Activated effector memory CD4-positive, alpha-beta T cell treated with anti-CD3 and anti-CD28 coated beads, Interleukin-2, amount 50 U/mL, for 16 hours (primary cell): ENCODE measurements at places on chromosomes 13 and 19.

GRCh38 chr13:99375738-99376080 is 68.5 kb upstream of the GPR183 start:
- DNase-seq: no peak

- DNase-seq: peak; percentile 75
Observed at GRCh38 chr13:114203536-114203935, 24.5 kb downstream of the CFAP97D2 start.

GRCh38 chr19:16325161-16325527 is 518 bp downstream of the KLF2 start:
- DNase-seq: peak; percentile 84

- no peak for DNase-seq
Observed at GRCh38 chr13:38301236-38301635, 48.4 kb upstream of the UFM1 start.

DNA sequence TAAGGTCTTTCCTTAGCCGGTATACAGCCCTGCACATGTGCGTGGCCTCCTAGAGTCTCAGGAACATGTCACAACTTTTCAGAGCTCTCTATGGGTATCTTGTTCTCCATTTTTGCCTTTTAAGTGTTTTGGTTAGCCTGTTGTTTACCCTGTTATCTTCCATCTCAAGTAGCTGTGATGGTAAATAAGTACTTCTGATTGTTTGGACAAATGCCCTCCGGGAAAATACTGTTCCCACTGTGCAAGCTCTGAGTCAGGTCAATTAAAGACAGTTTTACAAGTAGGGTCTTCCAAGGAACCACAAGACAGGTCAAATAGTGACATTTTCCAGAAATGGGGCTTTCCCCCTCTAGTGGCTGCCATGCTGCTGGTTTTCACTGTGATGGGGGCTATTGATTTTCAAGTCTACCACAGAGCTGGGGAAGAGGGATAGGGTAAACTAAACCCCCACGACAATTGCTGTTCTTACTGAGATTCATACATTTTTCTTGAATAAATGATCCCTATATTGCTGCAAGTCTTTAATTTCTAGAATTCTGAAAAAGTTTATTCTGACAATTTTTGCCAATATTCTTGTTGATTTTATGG is 109.5 kb downstream of the TM9SF2 start:
- no peak for DNase-seq

DNA sequence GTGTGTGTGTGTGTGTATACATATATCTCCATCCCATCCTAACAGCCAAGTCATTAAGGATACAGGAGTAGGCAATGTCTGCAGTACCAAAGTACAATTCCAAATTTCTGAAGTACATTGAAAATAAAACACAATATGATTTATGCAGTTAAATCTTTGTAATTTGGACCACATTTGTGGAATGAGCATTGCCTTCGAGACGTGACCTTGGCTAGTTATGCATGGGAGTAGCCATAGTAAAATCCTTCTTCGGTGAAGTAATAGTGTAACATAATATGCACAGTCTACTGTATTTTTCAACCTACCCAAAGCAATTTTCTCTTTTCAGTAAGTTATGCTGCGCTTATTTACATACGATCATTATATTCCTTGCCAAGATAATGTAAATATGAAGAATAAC is 665.7 kb upstream of the GPC6 start:
- DNase-seq: no peak

GRCh38 chr13:107753748-107754147 is 461.6 kb downstream of the LIG4 start:
- DNase-seq: no peak

DNA sequence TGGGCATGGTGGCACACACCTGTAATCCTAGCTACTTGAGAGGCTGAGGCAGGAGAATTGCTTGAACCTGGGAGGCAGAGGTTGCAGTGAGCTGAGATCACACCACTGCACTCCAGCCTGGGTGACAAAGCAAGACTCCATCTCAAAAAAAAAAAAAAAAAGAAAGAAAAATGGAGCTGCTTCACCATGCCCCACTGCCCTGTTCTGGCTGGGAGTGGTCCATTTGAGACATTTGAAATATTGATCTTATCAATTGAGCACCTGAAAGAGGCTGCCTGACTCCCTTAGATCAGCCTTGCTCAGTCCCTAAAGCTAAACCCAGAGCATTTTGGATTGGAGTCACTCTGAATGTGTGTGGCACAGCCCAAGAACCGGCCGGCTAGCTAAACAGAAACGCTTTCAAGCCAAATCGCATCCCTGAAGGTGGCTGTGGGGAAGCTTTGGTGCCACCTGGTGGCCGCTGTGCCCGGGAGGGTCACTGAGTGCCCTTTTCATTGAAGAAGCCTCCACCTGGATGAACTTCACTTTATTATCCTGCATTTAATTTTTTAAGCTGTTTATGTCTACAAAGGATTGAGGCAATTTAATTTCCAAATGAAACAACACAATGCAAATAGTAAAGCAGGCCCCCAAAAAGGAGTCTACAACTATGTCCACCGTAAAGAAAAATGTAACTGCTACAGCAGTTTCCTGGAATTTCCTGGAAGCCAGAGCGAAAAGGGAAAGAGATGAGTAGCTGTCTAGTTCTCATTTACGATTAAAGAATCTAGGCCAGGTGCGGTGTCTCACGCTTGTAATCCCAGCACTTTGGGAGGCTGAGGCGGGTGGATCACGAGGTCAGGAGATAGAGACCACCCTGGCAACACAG is 53.1 kb upstream of the SERPINE3 start:
- DNase-seq: peak; percentile 90
